ENCODE measurements at places on chromosomes 5 and 9.

GRCh38 chr9:14434158-14434504 is 120.2 kb upstream of the NFIB start:
- DNase-seq, result no peak

DNA sequence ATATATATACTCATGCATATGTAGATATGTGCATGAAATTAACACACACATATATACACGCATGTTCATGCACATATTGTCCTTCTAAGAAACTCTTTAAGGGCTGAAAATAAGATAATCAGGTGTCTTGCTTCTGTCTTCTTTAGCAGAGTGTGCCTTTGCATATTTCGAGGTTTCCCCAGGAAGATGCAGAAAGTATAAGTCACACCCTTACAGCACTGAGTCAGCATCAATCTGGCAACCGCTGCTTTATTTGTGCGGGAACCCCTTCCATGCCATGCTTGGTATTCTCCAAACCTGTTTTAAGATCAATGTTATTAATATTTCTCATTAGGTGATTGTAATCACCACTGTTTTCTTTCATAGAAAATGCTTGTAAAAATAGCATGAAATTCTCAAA is 557.9 kb downstream of the CAAP1 start:
- no peak for DNase-seq

DNA sequence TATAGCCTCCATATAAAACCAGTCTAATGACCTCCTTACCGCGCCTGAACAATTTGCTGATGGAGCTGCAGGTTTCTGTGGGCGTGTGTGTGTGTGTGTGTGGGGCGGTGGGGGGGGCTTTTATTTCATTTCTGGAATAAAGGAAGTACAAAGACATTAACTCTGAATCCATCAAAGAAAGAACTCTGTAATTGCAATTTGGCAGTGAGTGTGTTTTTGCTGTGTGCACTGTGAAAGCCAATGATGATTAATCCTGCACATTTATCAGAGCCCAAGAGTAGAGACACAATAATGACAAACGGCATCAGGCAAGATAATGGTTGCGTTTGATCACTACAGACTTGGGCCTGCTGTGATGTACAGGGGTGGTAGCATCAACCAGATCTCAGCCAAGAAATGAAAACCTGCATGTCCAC is 29.3 kb upstream of the NDFIP1 start:
- DNase-seq, result no peak

GRCh38 chr5:150059623-150060022 is 26.7 kb downstream of the CSF1R start:
- DNase-seq, result no peak

- no peak for DNase-seq
Measured at GRCh38 chr9:93177676-93178075, 6.3 kb upstream of the WNK2 start.

DNA sequence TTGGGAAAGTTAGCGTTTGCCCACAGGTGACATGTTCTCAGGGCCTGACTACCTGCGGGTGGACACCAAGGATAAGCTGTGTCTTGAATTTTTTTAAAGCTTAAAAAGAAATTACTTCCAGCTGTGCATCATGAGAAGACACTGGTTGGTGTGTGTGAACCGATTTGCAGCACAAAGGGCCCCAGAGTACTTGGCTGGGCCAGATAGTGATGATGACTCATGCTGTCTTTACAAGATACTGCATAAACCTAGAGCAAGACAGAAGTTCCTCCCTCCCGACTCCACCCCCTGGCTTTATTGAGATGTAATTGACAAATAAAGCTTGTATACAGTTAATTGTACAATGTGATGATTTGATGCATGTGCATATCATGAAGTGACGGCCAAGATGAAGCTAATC is 212.8 kb downstream of the NXNL2 start:
- DNase-seq, result peak; percentile 31

- no peak for DNase-seq
Measured at GRCh38 chr9:108050894-108051293, 561.3 kb upstream of the KLF4 start.

GRCh38 chr9:94700445-94700844 is 26.1 kb upstream of the AOPEP start:
- DNase-seq, result no peak
